HuH-7.5 (cell line): ENCODE measurements at places on chromosomes 11 and 22.

DNA sequence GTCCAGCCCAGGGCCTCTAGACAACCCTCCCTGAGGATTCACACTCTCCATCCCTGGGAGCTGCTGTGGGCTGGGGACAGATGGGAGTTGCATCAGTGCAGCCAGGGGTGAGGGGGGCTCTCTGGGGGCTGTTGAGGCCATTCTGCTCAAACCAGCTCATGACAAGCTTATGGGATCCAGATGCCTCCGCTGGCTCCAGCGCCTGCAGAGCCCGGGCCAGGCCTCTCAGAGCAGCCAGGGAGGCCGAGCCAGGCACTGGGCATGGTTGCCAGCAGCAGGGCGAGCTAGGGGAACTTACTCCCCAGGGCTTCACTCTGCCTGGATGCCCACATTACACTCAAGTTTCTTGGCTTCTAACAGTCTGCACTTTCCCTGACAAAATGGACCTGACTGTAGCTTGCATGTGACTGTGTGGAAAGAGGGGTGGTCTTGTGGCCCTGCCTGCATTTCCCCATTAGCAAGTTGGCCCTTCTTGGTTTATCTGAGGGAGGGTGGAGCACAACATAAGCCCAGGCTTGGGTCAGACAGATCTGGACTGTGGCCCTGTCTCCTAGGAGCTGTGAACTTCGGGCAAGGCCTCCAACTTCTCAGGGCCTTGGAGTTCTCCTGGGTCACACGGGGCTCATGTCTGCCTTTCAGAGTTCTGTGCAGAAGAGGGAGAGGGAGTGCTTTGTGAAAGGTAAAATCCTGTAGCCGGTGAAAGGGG lies 34.5 kb upstream of the CYB5R3 start:
- DNase-seq: no peak

DNA sequence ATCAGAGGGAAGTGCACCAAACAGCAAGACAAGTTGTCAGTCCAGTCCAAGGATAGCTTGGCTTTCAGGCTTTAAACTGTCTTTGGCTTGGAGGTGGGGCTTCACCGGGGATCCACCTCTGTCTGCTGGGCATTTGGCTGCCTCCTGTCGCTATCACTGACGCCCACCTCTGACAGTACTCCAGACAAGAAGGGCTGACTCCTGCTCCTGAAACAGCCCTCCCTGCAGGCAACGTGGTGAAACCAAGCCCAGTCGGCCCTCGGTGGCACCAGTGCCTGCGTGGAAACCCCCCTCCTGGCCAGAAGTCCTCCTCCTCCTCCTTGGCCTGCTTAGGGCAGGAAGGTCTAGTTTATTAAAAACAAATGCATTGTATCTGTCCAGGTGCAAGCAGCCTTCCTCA lies 16.9 kb downstream of the DHCR7 start:
- DNase-seq: no peak

- DNase-seq: no peak
Observed at GRCh38 chr11:102780491-102780918, at the start of gene MMP10. MMP10 (minus strand) TSS chr11:102780628; CDS start chr11:102780591, 37 bp downstream.

DNA sequence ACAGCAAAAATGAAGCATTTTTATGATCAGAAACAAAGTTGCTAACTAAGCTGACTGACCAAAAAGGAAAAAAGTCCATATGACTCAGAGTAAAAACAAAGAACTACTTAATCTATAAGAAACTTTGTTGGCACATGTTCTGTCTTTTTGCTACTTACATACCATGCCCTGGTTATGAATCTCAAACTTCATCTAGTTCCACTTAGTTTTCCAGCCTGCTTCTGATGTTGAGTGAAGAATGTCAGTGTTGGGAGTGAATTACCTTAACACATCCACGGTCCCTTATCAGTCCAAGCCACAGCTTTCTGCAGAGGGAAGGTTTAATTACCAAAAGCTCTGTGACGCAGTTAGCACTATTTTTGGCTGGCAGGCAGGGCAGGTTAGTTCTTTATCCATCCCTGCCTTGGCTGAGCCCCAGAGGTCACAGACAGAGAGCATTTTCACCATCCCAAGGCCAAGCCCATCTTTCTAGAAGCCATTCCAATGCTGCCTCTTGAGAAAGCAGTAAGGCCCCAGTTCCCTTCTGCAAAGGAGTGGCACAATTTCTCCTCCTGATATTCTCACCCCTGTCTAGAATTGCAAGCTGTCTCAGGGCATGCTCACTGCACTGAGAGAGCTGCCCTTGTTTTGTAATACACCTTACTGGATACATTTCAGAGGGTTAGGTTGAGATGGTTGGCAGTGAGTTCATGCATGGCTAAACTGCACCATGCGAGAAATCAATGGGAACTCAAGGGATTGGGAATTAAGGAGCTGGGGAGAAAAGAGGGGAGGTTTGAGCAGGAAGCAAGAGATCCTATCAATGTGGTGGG lies 67.1 kb downstream of the SLC1A2 start:
- DNase-seq: no peak
